ENCODE measurements at places on chromosomes 11 and 22. TPM values are rescaled to one million over a fixed set of nuclear protein-coding genes. Genes with fewer than 3 reads are reported as not detected.
A peak's percentile ranks its signal among the peaks of the same experiment; 100 is the strongest.

GRCh38 chr22:50705219-50705691 lies 32.6 kb downstream of the SHANK3 start:
- DNase-seq: peak; percentile 89

TMPRSS4 gene
- 1.4 TPM for total RNA-seq

DCDC1 gene
- total RNA-seq: 0.25 TPM

- DNase-seq: peak; percentile 90
Measured at GRCh38 chr22:42169055-42169469, 38.5 kb upstream of the CYP2D6 start.

DNA sequence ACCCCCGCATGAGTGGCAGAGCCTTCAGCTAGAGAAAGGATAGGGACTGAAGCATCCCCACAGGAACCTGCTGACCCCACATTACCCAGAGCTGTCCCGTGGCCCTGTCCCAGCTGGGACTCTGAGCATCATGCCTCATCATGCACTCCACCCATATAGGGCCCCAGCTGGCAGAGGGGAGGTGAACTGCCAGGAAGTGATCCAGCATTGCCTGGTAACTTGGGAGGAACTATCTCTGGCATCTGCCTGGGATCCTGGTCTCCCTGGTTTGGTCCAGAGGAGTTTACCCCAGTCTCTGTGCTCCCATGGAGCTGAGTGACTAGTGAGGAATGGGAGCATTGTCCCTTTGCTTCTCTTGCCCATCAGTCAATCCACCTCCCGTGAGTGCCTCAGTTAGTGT lies 228.8 kb downstream of the GRIK4 start:
- DNase-seq: no peak

PELI3 gene
- 6.7 TPM for total RNA-seq

DNA sequence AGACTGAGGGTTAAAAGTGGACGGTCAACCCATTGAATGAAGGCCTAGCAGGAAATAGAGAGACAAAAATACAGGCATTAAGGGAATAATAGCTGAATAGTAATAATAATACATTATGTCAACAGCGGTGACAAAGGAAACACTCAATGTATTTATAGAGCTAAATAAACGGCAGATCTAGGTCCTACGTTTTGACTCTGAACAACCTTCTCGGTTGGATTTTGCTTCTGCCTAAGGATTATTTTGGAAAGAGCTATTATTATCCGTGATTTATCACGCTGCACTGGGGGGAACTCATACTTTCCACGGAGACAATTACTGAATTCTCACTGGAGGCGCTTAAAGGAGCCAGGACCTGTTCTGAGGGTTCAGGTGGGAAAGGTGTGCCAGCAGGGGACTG lies 118.2 kb upstream of the KIRREL3 start:
- no peak for DNase-seq

GRCh38 chr11:12175694-12176241 lies 65.4 kb downstream of the MICAL2 start:
- no peak for DNase-seq

GRCh38 chr11:63001456-63001855 lies 14.2 kb downstream of the SLC22A8 start:
- no peak for DNase-seq

- no peak for DNase-seq
Measured at GRCh38 chr11:74182635-74183034, 11.5 kb downstream of the PPME1 start.

SYCE3 gene
- 0.46 TPM for total RNA-seq

GRCh38 chr22:44752285-44753188 lies at the start of gene ARHGAP8:
Gene ARHGAP8 (plus strand): TSS chr22:44752575. CDS start chr22:44786528, 33,953 bp downstream.
- peak; percentile 69 for DNase-seq

KCNE3 gene
- total RNA-seq: 3.5 TPM

MS4A1 gene
- 0.71 TPM for total RNA-seq

GRCh38 chr11:1573077-1573902 lies 1.2 kb upstream of the DUSP8 start:
- DNase-seq: no peak

CCDC116 gene
- 0.27 TPM for total RNA-seq

DNA sequence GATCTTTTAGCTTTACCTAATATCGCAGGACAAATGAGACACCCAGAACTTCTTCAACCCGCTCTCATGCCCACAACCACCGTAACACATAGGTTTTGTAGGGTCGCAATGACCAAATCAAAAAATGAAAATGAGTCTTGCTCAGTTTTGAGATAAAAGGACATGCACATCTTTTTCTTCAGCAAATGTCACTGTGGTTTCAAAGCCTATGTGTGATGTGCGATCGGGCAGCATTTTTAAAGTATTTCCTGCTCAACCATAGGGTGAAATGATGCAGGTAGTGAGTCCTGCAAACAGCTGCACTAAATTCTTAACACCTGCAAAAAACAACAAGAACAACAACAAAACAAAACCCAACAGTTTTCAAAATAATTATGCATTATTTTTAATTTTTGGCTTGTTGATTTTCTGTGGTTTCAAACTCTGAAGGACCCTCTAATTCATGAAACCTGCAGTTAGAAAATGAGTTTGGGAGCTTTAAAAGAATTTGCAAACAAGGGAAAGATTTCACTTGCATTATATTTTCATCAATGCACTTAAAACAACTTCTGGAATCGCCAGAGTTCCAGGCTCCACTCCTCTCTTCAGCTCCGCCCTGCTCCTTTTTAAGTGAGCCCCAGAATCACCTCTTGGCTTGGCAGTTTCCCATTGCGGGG lies 79.4 kb downstream of the PRR5L start:
- no peak for DNase-seq

DNA sequence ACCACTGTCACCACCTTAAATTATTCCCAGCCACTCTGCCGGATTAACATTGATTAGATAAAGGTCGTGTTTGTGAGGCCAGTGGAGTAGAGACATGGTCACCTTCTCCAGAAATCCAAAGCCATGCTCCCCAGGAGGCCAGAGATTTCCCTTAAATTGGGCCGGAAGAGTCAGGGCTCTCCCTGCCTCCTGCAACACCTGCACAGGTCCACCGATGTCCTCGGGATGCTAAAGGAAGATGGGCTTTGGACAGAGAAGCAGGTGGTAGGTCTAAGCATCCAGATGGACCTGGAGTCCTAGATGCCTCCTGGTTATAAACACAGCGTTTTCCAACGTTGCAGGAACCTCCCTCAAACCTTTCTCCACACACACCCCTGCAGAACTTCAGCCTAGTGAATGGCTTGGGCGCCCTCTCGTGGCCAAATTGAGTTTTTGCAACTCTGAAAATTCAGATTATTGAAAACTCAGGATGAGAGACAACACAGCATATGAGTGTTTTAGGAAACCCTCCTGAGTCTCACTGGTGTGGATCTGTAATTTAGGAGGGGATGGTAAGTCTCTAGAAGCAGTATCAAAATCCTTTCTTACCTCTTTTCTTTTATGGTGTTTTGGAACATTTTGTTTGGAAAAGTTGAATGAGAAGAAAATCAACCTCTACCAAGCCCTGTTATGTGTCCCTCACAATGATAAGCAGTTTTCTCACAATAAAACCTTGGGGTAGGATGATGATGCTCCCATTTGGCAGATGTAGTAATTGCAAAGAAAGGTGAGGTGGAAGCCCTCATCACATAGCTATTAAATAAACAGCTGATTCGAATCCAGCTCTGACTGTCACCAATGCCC lies 109.6 kb downstream of the RRAS2 start:
- DNase-seq: peak; percentile 69

GRCh38 chr22:42747701-42748513 lies 27.2 kb upstream of the A4GALT start:
- DNase-seq: no peak

DNA sequence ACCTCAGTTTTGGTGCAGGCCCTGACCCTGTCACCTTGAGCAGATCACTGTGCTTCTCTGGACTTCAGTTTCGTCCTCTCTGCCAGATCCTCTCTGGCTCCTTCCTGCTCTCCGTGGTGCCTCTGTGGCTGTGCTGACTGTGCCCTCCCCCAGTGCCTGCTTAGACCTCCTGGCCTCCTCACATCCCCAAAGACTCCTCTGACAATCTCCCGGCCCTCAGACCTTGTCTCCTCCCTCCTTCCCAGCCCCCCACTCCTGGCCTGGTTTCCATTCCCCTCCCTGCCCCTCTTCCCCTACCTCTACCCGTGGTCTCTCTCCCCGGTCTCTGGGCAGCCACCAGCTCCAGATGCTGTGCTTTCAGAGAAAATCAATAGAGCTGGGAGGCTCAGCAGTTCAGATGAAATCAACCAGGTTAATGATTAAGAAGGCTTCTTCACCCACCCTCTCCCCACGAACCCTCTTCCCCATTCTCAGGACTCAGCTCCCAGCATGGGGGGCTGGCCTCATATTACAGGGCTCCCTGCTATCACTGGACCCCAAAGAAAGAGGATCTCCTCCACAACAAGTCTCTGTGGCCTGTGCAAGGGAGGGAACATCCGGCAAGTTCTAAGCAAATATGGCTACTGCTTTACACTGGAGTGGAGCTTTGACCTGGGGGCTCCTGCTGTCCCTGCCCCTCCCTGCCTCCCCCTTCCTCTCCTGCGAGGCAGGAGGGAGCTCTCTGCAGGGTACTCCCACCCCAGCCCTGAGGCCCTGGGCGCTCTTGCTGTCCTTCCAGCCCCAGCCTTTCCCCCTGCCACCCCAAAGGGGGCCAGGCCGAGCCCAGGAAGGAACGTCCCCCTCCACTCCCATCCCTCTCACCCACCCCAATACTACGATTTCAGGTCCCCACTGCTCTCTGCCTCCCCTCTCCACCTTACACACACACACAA lies 8.5 kb downstream of the BACE1-AS start:
- DNase-seq: no peak

DNA sequence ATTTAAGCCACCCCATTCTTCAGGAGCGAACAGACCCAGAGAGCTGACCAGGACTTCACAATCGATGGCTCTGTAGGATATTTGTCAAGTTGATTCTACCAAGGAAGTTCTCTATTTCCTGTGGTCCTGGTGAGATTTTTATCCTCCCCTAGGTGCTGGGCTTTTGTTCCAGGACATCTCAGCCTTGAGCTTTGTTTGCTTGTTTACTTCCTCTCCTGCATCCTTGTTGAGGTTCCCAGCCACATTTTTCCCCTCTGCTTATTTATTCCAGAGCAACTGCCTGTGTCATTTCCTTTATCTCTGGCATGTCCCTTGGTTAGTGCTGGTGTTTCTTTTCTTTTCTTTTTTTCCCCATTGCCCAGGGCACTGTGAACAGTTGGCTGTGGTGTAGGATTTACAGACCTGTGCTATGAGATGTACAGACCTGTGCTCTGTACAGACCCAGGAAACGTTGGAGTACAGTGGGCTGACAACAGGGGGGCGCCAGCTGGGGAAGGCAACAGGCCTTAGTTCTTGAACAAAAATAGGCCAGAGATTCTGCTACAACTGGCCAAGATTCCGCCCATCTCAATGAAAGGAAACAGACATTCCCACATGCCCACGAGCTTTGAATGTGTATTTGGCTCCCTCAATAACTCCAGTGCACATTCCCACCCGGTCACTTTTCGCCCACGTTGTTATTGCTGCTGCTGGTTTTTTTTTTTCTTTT lies 235.9 kb upstream of the DDI1 start:
- DNase-seq: peak; percentile 21

DNA sequence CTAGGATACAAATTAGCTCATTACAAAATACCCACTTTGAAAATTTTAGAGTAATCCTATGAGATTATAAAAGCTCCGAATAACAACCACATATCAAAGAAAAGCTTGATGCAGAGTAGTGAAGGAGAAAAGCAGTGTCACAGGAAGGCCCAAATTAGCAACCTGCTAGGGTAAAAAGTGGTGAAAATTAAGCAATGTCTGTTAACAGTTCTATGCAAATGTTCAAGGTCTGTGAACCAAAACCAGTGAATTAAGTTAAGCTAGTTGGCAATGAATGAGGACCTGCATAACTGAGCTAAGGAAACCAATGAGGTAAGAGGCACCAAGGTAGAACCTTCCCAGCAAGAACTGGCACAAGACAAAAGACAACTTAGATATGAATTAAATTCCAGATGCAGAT lies 29.6 kb downstream of the PRDM10 start:
- DNase-seq: no peak

APOL3 gene
- 0.60 TPM for total RNA-seq

DNA sequence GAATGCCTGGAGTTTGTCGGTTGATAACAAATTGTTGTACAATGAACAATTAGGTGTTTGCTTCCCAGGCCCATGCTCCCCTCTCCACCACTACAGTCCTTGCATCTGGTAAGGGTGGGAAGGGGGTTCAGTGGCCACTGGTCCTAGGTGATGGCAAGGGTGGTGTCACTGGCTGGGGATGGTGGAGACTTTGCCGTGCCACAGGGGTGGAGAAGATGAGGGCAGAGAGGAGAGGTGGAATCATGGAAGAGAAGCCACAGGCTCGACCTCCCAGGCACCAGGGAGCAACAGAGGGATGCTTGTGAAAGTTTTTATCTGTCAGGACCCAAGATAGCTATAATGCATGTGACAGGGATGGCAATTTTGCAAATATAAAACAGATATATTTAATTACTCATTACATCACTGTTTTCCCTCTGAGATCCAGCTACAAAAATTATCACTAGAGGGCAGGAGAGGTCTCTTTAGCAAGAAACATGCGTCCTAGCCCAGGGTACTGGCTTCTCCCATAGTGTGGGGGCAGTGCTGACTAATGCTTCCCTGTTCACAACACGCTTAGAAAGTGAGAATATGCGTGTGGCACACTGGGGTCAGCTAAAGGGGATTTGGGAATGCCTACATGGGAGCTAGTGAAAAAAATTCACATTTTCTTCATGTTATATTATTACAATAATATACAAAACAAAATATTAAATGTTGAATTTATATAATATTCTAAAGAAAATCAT lies 49.0 kb upstream of the AMPD3 start:
- peak; percentile 57 for DNase-seq

GRCh38 chr11:17752144-17752543 lies 17.6 kb downstream of the KCNC1 start:
- DNase-seq: no peak

DNA sequence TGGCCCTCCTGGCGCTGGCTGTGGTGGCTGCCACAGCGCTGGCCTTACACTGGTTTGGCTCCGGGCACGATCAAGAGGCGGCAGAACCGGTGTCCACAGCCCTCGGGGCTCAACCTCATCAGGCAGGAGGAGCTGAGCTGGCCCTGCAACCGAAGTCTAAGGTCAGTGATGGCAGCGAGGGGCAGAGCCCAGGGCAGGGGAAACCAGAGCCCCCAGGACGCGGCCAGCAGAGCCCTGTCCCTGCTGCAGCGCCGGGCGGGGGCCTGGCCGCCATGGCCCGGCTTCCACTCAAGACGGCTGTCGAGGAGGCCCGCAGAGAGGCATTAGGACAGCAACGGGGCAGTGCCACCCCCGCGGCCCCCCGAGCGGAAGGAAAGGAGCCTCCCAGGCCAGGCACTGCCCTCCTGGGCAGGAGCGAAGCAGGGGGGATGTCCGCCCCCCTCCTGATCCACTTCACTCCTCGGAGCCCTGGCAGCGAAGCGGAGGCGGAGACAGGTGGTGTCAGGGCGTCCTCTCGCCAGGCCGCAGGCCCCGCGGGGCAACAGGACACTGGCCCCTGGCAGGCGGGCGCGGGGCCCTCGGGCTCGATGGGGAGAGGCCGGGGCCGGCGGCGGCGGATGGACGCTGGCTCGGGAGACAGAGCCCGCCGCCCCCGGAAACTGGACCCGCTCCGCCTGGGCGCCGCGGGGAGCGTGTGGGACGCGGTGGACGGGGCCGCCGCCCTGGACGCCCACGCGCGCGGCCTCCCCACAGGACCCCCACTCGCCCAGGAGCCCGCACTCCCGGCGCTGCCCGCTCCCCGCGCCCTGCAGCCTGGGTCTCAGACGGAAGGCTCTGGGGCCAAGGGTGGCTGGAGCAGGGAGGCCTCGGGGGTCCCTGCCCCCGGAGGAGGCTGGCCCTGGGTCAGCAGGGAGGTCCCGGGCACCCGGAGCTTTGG lies 895 bp downstream of the KLHDC7B start:
- DNase-seq: no peak

OR52A1 gene
- total RNA-seq: 5.4 TPM
